GM23248 (cell line): ENCODE measurements at places on chromosomes 13 and 19. TPM values are rescaled to one million over a fixed set of nuclear protein-coding genes. Genes with fewer than 3 reads are reported as not detected.
A peak's percentile ranks its signal among the peaks of the same experiment; 100 is the strongest.

GRCh38 chr13:79792716-79793115 is 311.8 kb downstream of the NDFIP2 start:
- H3K27me3 ChIP-seq, result no peaks in the 10 kb centered on the region
- peaks cover 3% of the 10 kb centered on the region; the same call in 1 of the 2 replicates for H3K4me1 ChIP-seq
- no peaks in the 10 kb centered on the region for H3K36me3 ChIP-seq
- DNase-seq, result no peak
- H3K4me3 ChIP-seq, result no peak overlapping the region

Gene BEST2
- not detected in 2 replicates for total RNA-seq

DNA sequence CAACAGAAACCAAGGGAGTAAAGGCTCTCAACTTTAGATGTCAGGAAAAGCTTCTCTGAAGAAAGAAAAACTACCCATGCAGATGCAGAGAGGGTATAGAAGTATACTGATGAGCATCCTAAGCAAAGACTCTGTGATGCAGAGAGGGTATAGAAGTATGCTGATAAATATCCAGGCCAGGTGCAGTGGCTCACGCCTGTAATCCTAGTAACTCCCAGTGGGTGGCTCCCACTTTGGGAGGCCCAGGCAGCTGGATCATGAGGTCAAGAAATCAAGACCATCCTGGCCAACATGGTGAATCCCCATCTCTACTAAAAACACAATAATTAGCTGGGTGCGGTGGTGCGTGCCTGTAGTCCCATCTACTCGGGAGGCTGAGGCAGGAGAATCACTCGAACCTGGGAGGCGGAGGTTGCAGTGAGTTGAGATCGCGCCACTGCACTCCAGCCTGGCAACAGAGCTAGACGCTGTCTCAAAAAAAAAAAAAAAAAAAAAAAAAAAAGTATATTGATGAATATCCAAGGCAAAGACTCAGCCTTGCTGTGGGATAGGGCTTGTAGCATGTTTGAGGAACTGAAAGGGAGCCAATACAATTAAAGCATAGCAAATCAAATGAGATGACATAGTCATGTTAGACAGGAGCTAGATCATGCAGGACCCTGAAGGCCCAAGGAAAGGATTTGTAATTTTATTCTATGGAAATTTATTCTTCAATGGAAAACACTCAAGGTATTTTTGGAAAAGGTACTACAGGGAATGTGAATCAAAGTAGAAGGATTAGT is 14.9 kb downstream of the UBL3 start:
- no peak for DNase-seq
- H3K27me3 ChIP-seq, result no peaks in the 10 kb centered on the region
- peaks cover 31% of the 10 kb centered on the region for H3K4me1 ChIP-seq
- H3K4me3 ChIP-seq, result no peak overlapping the region
- no peak overlapping the region for H3K27ac ChIP-seq

- H3K27ac ChIP-seq, result no peak overlapping the region
- no peaks in the 10 kb centered on the region for H3K36me3 ChIP-seq
- no peak for DNase-seq
- no peaks in the 10 kb centered on the region for H3K27me3 ChIP-seq
- no peaks in the 10 kb centered on the region for H3K4me1 ChIP-seq
- H3K4me3 ChIP-seq, result peak overlapping the region; percentile 88
These were observed 512 bp downstream of the LRRC8E start for GRCh38 chr19:7888826-7889217.

DNA sequence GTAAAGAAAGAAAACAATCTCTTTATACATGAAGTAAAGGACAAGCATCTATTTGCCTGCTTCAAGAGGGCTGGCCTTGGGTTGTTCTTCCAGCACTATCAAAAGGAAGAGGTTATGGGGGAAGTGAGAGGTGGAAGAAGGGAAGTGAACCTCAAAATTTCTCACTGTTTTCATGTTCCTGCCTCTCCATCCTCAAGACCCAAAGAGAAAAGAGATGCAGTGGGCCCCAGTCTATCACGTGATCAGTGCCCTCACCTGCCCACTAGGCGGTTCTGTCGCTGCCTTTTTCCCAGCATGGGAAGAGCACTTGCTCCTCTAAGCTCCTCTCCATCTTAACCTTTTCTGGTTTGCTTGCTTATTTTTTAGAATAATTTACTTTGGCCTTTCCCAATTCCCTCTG is 6.2 kb upstream of the USP12 start:
- no peak overlapping the region for H3K4me3 ChIP-seq
- H3K27ac ChIP-seq, result no peak overlapping the region
- no peak for DNase-seq
- H3K27me3 ChIP-seq, result no peaks in the 10 kb centered on the region

DNA sequence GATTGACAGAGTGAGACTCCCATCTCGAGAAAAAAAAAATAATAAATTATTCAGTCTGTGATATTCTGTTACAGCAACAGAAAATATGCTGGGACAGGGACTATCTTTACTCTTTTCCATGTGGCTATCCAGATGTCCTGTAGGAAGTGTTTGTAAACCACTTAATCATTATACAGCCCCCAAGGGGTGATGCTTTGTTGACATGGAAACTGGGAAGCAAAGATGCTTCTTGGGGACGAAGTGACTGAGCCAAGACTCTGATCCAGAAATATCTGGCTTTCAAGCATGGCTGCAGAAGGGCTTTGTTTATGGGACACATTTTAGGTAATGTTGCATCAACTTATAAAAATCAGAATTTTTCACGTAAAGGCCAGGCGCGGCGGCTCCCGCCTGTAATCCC is 5.4 kb downstream of the ZNF8 start:
- no peak overlapping the region for H3K27ac ChIP-seq
- no peak overlapping the region for H3K4me3 ChIP-seq
- H3K36me3 ChIP-seq, result peaks cover 18% of the 10 kb centered on the region; the same call in 1 of the 2 replicates
- H3K4me1 ChIP-seq, result peaks cover 7% of the 10 kb centered on the region; the same call in 1 of the 2 replicates
- H3K27me3 ChIP-seq, result no peaks in the 10 kb centered on the region

- H3K4me3 ChIP-seq, result no peak overlapping the region
- no peaks in the 10 kb centered on the region for H3K4me1 ChIP-seq
- H3K27ac ChIP-seq, result no peak overlapping the region
- H3K27me3 ChIP-seq, result no peaks in the 10 kb centered on the region
- H3K36me3 ChIP-seq, result no peaks in the 10 kb centered on the region
- DNase-seq, result no peak
These were observed 2293.3 kb downstream of the PCDH9 start for GRCh38 chr13:64936879-64937278.
